ENCODE measurements at places on chromosomes 5 and 9.

- no peak for DNase-seq
Observed at GRCh38 chr5:124599028-124599973, 147.1 kb downstream of the ZNF608 start.

- no peak for DNase-seq
Observed at GRCh38 chr9:129810788-129811187, 7.8 kb downstream of the TOR1B start.

DNA sequence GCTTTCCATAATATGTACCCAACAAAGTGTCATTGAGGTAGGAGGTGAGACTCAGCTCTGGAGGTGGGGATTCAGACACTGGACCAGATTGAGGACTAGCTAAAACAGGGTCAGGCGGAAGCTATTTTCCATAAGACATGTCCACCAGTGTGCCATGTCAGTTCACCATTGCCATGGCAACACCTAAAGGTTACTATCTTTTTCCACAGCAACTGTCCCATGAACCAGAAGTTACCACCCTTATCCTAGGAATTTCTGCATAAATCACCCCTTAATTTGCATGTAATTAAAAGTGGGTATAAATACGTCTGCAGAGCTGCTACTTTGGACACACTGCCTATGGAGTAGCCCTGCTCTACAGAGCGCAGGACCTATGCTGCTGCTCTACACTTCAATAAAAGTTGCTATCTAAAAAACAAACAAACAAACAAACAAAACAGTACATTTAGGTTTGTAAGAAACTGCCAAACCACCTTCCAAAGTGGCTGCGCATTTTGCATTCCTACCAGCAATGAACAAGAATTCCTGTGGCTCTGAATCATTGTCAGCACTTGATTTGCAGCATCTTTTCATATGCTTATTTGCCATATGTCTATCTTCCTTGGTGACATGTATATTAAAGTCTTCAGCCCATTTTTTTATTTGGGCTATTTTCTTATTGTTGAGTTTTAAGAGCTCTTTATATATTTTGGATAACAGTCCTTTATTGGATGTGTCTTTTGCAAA is 18.0 kb upstream of the TRIM32 start:
- no peak for DNase-seq

DNA sequence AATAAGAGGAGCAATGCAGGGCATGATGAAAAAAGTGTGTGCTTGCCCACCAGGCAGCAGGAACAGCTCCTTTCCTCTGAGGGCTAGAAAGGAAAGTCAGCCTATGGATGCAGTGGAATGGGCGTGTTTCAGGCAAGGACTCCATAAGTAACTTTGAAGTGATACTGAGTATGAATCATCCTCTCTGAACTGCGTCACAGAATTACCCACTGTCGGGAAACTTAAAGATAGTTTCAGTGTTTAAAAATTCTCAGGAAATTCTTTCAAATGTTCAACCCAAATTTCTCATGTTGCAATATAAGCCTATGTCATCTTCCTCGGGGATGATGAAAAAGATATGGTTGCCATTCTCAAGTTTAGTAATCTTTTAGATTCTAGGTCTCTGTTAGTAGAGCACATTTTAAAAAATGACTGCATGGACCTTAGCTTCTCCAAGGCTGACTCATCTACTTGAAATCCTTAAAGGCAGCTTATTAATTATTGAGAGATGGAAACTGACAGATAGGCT is 27.7 kb downstream of the PTCD2 start:
- no peak for DNase-seq

DNA sequence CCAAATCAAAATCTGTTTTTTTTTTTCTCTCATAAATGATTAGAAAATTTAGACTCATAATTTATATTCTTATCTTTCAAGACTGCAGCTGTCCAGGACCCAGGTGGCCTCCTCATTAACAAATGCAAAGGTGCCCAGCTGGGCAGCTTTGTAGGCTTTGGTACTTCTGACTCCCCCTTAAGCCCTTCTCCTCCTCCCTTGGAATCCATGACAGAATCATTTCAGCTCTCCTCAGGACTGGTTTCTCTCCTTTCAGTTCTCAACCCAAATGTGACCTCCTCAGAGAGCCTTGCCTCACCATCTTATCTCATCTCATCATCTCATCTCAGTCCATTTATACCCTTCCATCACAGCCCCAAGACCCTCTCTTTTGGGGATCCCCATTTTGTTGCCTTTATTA is 221.7 kb downstream of the KIAA0825 start:
- DNase-seq = no peak

GRCh38 chr5:143509758-143510221 is 106.3 kb upstream of the NR3C1 start:
- DNase-seq = no peak

DNA sequence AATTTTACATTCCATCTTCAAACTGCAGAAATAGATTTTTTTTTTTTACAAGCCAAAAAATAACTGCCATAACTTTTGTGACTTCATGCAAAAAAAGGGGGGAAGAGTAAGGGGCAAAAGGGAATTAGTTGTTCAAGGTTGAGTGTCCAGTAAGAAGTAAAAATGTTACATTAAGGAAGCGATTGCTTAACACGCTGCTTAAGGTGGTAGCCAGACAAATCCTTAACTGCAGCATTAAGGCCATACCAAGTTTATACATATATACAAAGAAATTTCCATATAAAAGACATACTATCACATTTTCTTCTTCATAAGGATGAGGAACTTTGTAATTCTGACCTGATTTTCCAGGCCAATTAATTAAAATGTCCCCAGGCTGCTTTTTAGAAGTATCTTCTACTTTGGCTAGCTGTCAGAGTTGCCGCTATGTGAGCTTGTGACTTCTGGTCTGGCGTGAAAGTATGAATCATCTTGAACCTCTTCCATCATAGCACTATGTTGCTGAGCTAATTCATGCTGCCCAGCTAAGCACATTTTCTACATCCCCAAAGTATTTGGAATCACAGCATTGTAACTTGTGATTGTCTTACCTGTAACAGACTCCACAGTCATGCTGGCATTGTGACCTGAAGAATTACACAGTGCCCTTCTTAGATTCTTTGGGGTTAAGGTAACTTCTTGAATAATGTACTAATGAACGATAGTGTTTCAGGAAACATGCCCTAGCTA is 40.0 kb downstream of the G3BP1 start:
- DNase-seq = no peak

- no peak for DNase-seq
Observed at GRCh38 chr5:107766439-107766838, 95.7 kb upstream of the EFNA5 start.

GRCh38 chr5:79561525-79561893 is 47.6 kb upstream of the HOMER1 start:
- DNase-seq = peak; percentile 5

DNA sequence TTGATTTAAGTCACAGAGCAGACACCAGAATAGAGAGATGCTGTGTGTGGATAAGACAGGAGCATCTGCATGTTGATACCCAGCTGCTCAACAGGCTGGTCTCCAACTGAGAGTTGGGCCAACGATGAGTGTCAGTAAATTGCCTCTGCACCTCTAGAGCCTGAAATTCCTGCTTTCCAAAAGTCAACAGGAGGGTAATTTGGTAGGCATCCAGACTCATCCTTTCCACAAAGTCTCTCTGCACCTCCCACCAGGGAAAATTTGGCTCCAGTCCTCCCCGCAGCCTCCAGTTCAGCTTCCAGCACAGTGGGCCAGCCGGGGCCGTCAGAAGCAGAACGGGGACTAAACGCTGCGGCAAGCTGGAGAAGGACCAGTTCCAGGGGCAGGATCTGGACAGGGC is 136.9 kb downstream of the RFK start:
- DNase-seq = no peak

DNA sequence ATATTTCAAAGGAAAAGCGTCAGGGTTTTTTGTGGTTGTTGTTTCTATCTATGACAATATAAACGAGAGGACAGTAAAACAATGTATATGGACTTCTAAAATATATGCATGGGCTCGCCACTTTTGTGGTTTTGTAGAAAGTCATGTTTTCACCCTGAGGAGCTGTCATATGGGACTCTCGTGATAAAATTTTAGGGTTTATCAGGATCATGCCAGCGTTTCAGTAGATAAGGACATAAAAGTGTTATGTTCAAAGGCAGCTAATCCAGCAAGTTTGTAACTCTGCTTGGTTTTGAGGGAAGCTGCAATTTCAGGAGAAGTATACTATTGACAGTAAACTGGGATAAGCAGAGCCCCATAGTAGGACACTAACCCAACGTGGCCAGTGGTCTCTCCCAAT is 120.3 kb downstream of the CDC42SE2 start:
- DNase-seq = no peak

DNA sequence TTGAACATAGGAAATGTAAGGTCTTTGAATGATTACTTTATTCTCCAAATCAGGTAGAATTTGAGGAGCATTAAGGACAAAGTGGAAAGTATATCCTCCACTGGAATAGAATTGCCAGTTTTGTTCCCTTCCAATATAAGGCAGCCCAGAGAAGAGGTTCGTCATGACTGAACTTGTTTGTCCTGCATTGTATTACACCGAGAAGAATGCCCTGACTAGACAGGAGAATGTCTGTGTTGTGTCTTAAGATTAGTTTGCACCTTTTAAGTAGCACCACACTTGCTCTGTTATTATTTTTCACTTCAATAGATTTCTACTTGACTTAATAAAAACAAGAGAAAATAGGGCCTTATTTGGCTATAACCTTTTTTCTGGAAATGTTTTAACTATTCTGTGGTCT is 586.2 kb upstream of the PTGER4 start:
- DNase-seq = no peak

GRCh38 chr5:94562327-94562971 is 56.0 kb downstream of the KIAA0825 start:
- DNase-seq = no peak

GRCh38 chr5:83368319-83368718 is 103.2 kb upstream of the VCAN start:
- DNase-seq = no peak

GRCh38 chr9:85212209-85212608 is 529.5 kb downstream of the AGTPBP1 start:
- no peak for DNase-seq

- peak; percentile 21 for DNase-seq
Observed at GRCh38 chr5:76337953-76338451, 65.1 kb upstream of the IQGAP2 start.

DNA sequence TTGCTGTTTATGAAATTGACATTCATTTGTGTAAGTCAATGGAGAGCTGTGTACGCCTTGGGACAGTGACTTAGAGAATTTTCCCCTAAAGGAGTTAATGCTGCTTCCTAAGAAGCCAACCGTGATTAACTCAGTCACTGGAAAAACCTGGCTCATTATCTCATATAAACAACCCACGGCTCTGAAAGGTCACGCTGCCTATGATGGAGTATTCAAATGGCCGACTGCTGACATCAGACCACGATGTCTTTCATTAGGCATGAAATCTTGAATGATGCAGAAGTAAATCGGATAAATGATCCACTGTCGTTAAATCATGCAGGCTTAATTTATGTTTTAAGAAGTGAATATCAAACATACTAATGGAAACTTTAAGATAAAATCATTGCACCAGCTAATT is 603.7 kb downstream of the RAB3C start:
- DNase-seq = no peak

DNA sequence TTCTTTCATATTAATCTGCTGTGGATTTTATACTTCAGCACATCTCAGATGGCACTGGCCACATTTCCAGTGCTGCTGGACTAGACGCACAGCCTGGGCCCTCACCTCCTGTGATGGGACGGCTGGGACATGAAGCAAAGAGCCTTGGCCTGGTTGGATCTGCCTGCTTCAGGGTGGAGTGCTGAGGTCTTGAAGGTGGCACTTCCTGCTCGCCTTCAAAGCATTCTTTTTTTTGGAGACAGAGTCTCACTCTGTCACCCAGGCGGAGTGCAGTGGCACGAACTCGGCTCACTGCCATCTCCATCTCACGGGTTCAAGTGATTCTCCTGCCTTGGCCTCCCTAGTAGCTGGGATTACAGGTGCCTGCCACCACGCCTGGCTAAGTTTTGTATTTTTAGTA is 73.1 kb downstream of the RAPGEF1 start:
- DNase-seq = peak; percentile 79

- DNase-seq = no peak
Observed at GRCh38 chr5:14834584-14835550, 36.7 kb downstream of the ANKH start.

GRCh38 chr5:1801967-1802295 is 724 bp downstream of the NDUFS6 start:
- DNase-seq = no peak

- no peak for DNase-seq
Observed at GRCh38 chr5:31137676-31138075, 55.8 kb upstream of the CDH6 start.

DNA sequence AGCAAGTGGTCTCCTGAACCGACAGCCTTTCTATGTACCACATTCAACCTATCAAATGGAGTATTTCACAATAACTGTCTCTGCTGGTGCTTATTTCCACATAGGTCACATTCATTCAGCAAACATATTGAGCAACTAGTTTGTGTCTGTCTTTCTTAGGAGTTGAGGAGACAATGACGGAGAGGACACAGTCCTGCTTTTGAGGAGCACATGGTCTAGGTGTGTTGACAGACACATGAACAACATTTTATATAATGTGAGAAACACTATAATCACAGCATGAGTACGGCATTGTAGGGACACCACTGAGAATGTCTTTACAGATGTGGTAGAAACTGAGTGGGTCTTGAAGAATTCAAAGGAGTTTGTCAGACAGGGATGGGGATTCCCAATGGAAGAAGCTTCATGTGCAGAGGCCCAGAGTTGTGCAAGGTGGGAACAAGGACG is 28.5 kb downstream of the NFIL3 start:
- no peak for DNase-seq

GRCh38 chr9:104094534-104095015 is 466 bp downstream of the SMC2 start:
- no peak for DNase-seq

- no peak for DNase-seq
Observed at GRCh38 chr5:82164977-82165713, 113.0 kb downstream of the RPS23 start.

- no peak for DNase-seq
Observed at GRCh38 chr5:33657804-33658440, 217.2 kb downstream of the TARS1 start.

DNA sequence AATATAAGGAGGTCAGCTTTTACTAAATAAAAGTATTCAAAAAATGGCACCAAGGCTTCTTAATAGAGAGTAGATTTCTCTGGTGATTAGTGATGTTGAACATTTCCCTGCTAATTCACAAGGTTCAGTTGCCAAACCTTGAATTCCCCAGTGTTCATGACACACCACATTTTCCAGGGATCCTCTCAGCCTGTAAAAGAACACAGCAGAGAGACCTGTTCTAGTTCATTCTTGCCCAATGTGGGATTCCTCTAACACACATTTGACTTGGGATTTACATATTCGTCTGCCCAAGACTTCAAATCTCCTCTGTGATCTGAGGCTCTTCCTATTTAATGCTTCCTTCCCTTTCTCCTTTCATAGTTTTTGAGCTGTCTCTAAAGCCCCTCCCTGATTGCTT is 273.2 kb upstream of the CDH9 start:
- no peak for DNase-seq

DNA sequence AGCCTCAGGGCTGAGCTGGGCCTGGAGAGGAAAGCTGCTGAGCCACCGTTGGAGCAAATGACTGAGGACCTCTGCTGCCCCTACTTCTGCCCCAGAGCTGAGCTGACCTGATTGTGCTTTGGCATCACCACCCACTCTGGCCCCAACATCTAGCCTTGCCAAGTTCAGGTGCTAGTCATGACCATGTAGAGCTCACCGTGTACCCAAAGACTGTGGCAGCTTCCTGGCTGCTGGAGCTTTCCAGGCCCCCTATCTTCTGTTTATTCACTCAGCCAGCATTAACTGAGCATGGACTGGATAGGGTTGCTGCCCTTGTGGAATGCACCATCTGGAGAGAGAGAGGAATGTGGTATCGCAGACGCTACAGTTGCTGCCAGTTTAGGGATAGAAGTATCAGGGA is 49.1 kb downstream of the JADE2 start:
- no peak for DNase-seq

GRCh38 chr5:23208959-23209431 is 298.4 kb upstream of the PRDM9 start:
- DNase-seq = peak; percentile 3

Data from natural killer cell (primary cell).